Liver (tissue), 10 donors: ENCODE measurements at places on chromosomes 6 and 20. TPM values are rescaled to one million over a fixed set of nuclear protein-coding genes. Genes with fewer than 3 reads are reported as not detected.

ARMC2 gene
- 0.94 TPM for polyA plus RNA-seq

WFDC13 gene
- not detected for polyA plus RNA-seq

SIRPD gene
- polyA plus RNA-seq, result not detected

OR2J3 gene
- not detected for polyA plus RNA-seq

PPP1R16B gene
- polyA plus RNA-seq, result 1.4 TPM
